ENCODE measurements at places on chromosomes 16 and 17.
A peak's percentile ranks its signal among the peaks of the same experiment; 100 is the strongest.

DNA sequence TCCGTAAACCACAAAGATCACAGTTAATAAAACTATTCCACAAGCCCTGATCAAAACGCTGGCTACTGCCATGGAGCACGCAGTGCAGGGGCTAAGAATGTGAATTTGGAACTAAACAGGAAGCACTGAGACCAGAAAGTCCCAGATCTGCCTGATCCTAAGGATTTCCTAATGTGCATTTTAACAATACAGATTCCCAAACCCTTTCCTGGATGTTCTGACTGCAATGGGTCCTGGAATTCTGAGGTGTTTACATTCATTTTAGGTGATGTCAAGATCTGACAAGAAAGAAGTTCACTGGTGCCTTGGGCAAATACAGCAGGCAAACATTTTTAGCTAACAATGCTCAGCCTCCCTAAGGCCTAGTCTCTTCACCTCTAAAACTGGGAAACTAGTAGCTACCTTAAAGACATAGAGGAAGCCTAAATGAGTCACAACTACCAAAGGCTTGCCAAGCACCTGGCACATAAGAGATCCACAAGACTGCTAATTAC, 10.3 kb downstream of the NSMCE1 start:
- DNase-seq: no peak

DNA sequence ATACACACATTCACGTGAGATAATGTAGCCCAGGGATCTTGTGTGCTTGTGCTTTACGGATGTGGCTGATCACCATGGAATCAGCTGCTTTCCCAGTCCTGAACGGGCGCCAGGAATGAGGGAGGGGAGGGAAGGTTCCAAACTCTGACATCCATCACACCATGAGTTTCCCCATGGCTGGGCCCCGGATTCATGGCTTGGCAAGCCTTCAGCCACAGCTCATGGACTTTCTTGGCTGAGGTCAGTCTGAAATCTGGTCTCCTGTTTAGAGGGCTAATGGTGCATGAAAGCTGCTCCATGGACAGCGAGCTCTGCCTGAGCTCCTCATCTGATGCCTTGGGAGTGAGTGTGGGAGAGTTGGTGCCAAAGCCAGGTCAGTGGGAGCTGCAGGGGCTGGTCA, 767.6 kb upstream of the EEF2KMT start:
- no peak for DNase-seq

GRCh38 chr17:42598905-42599304, 10.3 kb downstream of the RETREG3 start:
- no peak for DNase-seq

GRCh38 chr16:63426275-63426870, 1390.1 kb upstream of the CDH8 start:
- DNase-seq: no peak

- no peak for DNase-seq
Measured at GRCh38 chr17:5535436-5535835, 48.9 kb downstream of the NLRP1 start.

DNA sequence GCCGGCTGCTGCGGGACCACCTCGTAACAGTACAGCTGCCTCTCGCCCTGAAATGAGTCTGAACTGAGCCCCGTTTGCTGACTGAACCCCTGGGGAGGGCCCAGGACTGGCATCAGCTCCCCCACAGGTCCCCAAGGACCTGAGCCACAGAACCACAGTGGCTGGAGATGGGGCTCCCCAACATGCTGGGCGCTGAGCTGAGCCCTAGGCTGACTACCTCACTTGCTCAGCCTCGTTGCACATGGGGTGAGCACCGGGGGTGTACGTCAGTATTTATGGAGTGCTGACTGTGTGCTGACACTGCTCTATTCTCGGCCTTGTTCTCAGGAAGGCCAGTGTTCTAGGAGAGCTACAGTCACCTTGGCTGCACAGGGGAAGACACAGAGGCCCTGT, 6.6 kb upstream of the VASN start:
- DNase-seq: no peak

DNA sequence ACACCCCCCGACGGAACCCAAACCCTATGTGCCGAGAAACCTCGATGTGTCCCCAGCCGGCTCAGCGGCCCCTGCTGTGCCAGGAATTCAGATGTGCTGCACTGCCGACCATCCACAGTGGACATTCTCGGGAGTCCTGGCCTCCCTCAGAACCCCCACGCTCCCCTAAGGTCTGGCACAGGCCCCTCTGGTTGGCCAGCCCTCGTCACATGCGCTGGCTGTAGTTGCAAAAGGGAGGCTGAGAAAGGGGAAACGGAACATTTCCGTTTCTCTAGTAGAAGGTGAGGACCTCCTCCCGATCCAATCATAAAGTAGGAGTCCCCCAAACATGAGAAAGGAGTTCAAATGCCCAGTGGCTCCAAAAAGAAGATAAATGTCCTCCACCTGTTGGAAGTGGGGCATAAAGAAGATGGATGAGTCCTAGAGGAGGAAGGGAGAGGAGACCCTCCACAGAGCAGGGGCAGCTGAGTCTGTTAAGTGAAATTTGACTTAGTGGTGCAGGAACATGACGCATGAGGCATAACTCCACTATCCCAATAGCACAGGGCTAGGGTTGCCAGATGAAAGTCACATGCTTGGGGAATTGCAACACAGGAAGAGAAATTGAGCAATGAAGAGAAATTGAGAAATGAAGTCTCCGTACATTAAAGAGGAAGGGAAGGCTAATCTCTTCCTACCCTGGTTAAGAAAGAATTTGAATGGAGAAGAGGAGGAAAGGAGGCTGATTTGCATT, 49.3 kb upstream of the WSB1 start:
- peak; percentile 18 for DNase-seq

- DNase-seq: no peak
Measured at GRCh38 chr16:5490499-5490898, 392.9 kb upstream of the EEF2KMT start.

DNA sequence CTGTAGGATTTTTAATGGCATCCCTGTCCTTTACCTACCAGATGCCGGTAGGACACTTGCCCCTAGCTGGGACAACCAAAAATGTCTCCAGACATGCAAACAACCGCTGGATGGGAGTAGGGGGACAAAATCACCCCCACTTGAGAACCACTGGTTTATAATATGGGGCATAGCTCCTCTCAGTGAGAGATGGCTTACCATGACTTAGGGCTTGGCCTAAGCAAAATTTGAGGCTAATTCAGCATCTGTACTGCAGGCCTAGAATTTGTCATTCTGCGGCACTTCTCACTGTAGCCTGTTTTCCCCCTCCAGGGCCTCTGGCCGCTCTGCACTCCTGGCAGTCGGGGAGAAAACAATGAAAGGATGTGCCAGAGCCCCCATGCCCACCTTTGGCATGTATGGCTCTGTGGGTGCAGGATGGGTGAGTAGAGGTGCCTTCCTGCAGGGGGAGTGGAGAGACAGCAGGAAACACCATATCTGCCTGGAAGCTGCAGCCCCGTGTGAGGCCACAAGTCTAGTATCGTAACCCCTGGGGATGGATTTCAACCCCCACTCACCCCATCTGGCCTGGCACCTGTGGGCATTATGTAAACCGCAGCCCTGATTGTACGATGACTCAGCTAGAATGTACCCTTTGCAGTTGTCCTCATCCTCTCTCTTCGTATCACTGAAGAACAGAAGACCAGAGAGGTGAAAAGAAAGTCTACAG, 268.1 kb downstream of the SOX9 start:
- DNase-seq: no peak

DNA sequence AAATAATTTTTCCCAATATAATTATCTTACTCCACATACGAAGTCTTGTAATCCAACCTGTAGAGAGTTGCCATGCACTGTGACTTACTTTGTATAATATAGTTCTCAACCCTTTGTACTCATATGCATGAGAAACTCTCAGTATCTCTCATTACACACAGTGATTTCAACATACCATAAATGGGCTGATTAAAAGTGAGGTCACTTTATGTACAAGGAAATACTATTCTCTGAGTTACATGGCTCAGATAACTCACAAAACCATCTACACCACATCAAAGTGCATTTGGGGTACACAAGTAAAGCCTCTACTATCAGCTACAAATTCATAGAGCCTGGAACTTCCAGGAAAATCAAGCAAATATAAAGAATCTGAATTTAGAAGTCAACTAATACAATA, 27.9 kb downstream of the SLFN12 start:
- DNase-seq: peak; percentile 3

DNA sequence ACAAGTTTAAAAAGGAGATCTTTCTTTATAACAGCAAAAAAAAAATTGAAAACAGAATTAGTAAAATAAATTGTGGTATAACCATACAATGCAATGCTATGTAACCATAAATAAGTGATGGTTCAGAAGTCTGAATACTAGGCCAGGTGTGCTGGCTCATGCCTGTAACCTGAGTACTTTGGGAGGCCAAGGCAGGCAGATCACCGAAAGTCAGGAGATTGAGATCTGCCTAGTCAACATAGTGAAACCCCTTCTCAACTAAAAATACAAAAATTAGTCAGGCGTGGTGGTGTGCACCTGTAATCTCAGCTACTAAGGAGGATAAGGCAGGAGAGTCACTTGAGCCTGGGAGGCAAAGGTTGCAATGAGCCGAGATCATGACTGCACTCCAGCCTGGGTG, 34.6 kb downstream of the CCT6B start:
- DNase-seq: no peak

- peak; percentile 53 for DNase-seq
Measured at GRCh38 chr16:11556945-11557720, 29.6 kb downstream of the LITAF start.

DNA sequence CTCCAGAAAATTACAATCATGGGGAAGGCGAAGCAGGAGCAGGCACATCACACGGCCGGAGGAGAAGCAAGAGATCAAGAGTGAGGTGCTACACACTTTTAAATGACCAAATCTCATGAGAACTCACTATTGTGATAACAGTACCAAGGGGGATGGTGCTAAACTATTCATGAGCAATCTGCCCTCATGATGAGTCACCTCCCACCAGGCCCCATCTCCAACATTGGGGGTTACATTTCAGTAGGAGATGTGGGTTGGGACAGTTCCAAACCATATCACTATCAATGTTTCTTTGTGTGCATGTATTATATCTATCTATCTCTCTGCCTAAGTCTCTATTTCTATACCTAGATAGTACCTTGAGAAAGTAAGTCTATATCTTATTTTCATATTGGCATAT, 724.8 kb downstream of the CDH11 start:
- DNase-seq: no peak

DNA sequence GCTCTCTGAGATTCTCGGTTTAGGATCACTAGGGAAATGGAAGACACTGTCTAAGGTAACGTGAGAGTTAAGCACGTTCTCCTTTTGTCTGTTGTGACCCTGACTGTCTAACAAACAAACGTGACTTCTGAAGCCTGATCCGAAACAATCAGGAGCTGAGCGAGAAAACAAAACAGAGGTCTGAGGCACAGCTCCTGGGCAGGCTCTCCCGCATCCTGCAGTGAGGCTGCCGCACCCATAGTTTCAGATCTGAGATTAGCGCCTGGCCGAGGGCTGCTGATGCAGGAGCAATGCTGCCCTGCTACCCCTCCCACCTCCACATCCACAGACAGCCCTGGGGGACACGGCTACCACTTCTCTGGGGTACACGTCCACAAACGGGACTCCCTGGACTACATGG, 46.7 kb downstream of the RNF157 start:
- DNase-seq: peak; percentile 38

- no peak for DNase-seq
Measured at GRCh38 chr17:63250830-63251229, 195.3 kb downstream of the CYB561 start.

DNA sequence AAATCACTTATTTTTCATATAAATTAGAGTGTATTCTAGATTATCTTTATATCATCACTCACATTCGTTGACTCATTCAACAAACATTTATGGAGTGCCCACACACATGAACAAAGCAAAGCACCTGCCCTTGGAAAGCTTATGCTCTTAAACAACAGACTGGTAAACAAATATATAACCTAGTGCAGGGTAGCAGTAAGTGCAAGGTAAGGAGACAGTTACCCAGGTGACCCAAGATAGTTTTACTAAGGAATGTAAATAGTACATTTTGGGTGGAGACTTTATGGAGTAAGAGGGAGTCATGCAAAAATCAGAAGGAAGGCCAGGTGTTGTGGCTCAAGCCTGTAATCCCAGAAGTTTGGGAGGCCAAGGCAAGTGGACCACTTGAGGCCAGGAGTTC, 40.4 kb upstream of the HELZ start:
- no peak for DNase-seq

- DNase-seq: no peak
Measured at GRCh38 chr16:62732092-62732491, 695.9 kb upstream of the CDH8 start.

DNA sequence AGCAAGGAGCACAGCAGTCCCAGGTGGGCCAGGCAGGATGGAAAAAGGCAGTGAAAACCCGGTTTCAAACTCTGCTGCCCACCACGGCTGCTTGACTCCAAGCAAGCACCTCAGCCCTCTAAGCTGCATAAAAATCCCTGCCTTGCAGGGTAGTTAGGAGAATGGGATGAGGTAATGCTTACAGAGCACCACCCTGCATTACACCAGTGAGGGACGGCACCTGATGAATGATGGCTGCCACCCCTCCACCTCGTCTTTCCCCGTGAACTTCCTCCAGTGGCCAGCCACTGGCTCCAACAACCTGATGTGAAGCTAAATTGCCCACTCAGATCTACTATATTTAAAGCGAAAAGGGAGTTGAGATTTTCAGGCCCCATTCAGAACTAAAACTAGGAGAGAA, 21.3 kb downstream of the MIEF2 start:
- no peak for DNase-seq

All from CD4-positive, alpha-beta T cell treated with Interleukin-17A for 1 hour (primary cell).